ENCODE measurements at places on chromosomes 1 and 21.

- DNase-seq, result peak; percentile 43
These were observed 182.3 kb downstream of the FCRL5 start for GRCh38 chr1:157369808-157370521.

DNA sequence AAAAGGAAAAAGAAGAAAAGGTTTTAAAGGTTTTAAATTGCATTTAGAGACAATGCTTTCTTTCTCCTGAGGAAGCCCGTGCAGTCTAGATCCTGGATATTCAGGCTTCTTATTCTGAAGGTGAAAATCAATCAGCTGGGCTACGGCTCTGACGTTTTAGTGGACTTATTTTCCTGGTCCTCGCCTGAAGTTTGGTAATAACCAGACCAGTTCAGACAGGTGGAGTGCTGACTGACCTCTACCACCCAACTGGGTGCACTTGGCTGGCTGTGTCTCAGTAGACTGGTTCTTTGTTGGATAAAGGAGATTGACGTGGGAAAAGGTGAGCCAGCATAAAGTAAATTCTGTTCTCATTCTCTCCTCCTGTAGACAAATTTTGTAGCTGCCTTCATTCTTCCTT, 7.2 kb upstream of the ATP1A1 start:
- DNase-seq, result no peak

GRCh38 chr1:78737241-78737640, 87.6 kb downstream of the IFI44 start:
- no peak for DNase-seq

- no peak for DNase-seq
These were observed 11.7 kb upstream of the OR14I1 start for GRCh38 chr1:248714248-248714647.

GRCh38 chr1:212237651-212238050, 47.6 kb upstream of the PPP2R5A start:
- DNase-seq, result no peak

DNA sequence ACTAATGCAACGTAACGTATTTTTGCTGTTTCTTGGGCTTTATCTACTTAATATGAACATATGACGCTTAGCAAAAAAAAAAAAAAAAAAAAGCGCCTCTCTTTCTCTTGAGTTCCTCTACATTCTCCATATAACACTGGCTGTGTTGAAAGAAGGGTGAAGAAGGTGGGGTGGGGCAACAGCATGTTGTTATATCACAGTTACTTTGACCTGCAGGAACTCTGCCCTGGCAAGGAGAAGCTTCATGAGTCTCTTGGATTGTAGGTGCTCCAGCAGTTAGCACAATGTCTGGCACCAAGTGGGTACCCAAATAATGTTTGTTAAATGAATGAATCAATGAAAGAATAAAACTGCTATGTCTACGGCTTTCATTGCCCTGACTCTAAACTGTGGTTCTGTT, 162.6 kb downstream of the ATG4C start:
- no peak for DNase-seq

- no peak for DNase-seq
These were observed at the start of gene LAX1 for GRCh38 chr1:203765029-203765837. LAX1 (plus strand) TSS chr1:203765183; CDS start chr1:203765566, 383 bp downstream.

- DNase-seq, result no peak
These were observed 149.7 kb downstream of the HIVEP3 start for GRCh38 chr1:41769068-41769467.

- DNase-seq, result peak; percentile 22
These were observed 110.6 kb downstream of the HS2ST1 start for GRCh38 chr1:87024936-87025540.

- no peak for DNase-seq
These were observed 77.5 kb downstream of the PAPPA2 start for GRCh38 chr1:176540428-176540827.

GRCh38 chr1:184574588-184574987, 180.1 kb downstream of the EDEM3 start:
- no peak for DNase-seq

DNA sequence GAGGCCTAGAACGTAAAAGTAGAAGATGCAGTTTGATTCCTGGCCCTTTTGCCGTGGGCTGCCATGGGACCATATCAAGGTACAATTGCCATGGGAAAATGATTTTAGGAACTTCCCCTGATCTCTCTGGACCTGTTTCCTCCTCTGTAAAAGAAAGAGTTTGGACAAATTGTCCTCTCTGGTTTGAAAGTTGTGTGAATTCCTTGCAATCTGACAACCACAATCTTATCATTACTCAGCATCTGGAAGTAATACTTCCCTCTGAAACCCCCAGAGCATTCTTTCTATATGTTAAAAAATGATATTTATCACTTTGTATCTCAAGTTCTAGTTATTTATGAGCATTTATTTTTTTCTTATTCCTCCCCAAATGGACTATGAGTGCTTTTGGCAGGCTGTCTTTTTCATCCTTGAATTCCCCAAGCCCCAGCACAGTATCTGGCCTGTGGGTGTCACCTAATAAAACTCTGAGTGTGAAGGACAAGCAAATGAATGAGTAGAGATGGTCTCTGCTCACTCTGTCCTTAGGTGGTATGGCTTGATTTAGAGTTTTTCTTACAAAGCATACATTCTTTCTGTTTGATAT, 181.1 kb downstream of the DYRK1A start:
- DNase-seq, result no peak

DNA sequence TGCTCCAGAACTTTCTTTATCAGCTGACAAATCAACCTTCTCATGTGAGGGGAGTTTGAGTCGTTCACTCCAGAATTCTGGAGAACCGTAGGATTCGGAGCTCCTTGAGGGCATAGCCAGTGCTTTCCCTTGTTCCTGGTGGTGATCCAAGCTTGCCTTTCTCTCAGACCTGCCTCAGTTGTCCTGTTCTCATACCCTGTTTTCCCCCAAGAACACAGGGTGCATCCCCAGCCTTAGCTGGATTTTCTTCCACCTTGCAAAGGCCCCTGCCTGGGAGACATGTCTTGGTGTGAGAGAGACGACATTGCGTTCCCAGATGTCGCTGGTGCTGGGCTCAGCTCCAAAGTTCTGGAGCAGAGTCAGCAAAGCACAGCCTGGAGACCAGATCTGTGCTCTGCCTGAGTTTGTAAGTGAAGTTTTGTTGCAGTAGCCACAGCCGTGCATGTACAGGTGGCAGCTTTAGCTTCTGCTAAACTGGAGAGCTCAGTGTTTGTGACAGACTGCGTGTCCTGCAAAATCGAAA, 40.0 kb downstream of the ABCG1 start:
- DNase-seq, result no peak

GRCh38 chr1:22123071-22123390, 19.9 kb downstream of the WNT4 start:
- DNase-seq, result no peak

- DNase-seq, result no peak
These were observed 7.9 kb upstream of the NT5C1A start for GRCh38 chr1:39679821-39680220.

GRCh38 chr1:248618878-248619277, 16.0 kb downstream of the OR2T11 start:
- peak; percentile 0 for DNase-seq

DNA sequence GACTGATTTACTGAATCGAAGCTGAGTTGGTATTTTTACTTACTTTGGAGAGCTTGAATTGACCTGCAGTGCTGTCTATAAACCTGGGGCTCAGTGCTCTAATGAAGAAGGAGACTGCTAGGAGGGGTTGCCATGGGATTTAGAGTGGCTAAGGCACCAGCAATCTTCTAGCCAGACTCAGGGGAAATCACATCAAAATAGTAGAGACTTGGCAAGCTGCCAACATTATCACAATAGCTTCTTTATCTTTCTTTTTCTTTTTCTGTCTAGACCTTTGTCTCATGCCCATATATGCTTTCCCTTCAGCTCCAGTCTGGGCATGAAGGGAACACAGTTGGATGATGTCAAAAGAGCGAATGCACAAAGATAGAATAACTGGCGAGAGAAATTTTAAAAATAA, 301.1 kb upstream of the DPYD start:
- no peak for DNase-seq

DNA sequence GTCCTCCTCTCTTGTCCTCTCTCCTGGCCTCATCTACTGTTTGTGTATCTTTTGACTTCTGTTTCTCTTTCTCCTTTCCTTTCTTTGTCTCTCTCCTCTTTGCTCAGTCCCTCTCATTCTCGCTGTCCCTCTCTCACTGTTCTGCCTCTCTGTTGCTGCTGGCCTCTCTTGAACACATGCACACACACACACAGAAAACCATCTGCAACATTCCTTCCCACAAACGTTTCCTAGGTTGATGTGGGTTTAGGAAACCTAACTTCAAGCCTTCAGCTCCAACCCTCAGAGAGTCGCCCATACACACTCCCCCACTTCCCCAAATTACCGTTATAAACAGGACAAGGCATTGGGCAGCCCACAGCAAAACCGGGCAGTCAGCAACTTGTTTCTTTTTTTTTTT, 10.9 kb upstream of the SSBP3 start:
- DNase-seq, result no peak

DNA sequence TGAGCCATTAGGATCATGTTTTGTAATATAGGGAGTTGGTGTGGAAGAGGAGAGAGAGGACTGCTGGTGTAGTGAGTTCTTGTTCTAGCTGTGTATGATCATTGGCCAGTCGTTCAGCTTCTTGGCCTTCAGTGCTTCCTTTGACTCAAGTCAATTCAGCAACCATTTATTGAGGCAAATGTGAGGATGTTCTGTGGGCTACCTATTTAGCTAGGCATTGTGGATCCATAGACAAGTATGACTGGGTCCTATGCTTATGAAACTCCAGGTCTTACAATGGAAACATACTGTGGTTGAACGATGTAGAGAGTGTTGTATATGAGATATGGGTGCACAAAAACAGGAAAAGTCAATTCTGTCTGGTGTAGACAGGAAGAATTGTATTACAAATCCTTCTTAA, 41.7 kb downstream of the NFIA start:
- no peak for DNase-seq

DNA sequence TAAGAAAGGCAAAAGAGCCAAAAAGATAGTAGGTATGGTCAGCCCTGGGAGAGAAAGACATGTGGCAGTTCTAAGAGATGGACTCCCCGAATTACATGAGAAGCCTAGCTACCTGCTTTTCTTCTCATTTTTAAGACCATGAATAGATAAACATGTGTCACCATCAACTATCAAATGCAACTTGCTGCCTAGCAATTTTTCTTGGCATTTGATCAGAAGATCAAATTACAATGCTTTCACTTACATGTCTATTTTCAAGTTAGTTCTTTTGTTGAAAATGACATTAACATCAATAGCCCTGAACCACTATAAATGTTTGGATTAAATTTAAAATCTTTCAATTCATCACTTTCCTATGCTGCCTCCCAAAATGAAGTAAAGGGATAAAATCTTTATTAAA, 212.3 kb downstream of the HHIPL2 start:
- DNase-seq, result peak; percentile 60

DNA sequence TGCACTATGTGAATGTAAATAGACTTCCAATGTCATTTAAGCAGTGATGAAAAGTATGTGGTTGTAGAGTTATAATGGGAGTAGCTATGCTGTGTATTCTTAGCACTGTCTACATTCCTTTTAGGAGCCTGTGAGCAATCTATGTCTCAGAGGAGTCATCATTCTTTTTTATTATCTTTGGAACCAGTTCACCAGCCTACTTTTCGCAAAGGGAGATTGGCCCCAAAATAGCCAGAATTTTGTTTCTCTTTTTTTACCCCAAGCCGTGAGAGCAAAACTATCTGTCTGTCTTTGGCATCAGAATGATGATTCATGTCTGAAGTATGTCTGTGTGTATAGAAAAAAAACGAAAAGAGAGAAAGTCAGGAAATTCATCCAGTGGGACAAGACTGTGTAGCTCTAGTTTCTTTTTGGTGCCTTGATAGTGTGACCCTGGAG, 44.2 kb downstream of the OSBPL9 start:
- DNase-seq, result peak; percentile 96

- DNase-seq, result no peak
These were observed 14.0 kb downstream of the SEMA6C start for GRCh38 chr1:151132335-151133017.

DNA sequence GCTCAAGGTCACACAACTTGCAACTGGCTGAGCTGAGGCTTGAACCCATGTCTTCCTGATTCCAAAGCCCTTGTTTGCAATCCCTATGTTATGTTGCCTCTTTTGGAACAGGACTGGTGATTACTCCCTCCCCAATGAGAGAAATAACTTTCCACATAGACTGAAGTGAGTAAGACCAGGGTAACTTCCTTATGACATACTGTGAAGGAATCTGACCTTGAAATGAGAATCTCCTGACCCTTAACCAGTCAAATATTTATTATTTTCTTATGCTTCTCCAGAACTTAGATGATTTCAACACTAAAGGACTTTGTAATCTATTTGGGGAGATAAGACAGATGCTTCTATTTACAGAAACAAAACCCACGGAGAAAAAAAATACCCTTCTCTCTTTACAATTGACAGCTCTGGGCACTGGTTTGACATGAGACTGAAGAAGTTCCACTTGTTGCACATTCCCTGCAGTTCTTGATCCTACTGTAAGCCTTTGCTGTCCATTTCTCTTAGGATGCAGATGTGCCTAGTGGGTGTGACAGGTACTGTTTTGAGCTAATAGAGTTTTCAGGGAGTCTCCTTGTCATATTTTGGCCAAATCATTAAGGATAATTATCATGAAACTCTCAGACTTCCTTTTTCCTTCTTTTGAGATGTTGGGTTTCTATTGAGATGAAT, 3.9 kb upstream of the RPTN start:
- peak; percentile 62 for DNase-seq

DNA sequence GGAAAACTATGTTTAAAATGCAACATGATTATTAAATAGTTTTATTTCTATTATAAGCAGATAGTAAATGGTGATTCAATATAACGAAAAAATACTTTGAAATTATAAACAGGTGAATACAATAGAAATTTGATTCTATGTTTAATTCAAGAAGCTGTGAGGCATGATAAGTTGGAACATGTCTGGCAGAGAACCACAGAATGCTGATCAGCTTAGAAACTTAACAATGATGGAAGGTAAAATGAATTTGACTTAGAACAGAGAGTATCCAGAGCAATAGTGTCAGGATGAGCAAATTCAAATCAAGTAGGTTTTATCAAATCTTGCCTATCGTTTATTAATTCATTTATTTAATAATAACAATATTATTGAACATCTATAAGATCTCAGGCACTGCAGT, 83.4 kb upstream of the ADGRL4 start:
- no peak for DNase-seq

DNA sequence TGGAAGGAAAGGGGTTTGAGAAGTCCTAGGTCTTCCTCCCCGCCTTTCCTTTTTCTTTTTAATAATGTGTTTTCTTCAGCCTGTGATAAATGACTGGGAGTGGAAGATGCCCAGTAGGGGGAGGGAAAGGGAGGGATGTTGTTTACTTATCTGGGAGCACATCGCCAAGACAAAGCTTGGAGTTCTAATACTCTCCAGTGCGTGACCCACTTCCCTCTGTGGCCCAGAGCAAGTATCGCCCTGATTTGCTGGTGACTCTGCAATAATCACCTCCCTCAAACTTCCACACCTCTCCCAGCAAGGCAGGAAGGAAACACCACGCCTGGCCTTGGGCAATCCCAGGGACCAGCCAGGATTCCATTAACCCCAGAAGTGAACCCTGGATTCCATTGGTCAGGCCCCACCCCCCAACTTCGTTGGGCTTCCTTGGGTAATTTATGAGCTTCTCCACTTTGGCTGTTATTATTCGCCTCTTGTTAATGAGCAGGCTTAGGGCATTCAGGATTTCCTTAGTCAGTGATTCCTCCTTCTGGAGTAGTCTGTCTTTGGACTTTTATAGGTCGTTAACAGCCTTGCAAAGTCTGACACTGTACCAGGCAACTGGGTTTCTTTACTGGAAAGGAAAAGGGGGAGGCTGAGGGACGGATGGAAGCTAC, 24.3 kb upstream of the GRHL3 start:
- no peak for DNase-seq

Measured in IMR-90 (cell line).